ENCODE measurements at places on chromosomes 3 and 15.

DNA sequence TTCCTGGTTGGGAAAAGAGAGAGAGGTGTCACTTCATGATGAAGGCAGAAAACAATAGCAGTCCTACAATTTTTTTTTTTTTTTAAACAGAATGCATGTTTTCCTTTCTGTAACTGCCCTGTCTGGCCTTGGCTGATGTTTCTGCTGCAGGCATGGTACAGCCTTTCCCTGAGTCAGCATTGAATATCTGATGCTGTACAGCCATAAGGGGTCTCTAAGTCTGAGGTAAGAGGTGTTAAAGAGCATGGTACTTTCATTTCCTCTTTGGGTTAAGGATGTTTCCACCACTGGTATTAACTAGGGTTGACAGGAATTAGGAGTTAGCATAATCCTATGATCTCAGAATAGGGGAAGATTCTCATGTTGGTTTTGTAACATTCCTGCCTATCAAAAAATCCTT, 147.4 kb downstream of the CHST2 start:
- no peak for DNase-seq

DNA sequence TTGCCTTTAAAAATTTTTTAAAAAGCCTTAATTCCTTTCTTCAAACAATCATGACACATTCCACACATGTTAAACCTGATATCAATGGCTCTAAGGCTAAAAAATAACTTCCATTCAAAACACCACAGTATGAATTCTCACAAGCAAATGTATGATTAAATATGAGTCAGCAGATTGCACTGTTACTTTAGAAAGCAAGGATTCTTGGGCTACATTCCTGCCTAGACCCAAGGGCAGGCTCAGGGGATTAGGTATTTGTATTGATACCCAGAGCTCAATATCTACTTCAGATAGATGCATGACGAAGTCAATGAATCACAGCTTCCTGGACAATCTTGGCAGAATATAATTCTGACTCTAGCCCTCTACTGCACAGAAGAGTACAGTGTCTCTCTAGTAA, 65.7 kb downstream of the RARB start:
- DNase-seq, result peak; percentile 52

DNA sequence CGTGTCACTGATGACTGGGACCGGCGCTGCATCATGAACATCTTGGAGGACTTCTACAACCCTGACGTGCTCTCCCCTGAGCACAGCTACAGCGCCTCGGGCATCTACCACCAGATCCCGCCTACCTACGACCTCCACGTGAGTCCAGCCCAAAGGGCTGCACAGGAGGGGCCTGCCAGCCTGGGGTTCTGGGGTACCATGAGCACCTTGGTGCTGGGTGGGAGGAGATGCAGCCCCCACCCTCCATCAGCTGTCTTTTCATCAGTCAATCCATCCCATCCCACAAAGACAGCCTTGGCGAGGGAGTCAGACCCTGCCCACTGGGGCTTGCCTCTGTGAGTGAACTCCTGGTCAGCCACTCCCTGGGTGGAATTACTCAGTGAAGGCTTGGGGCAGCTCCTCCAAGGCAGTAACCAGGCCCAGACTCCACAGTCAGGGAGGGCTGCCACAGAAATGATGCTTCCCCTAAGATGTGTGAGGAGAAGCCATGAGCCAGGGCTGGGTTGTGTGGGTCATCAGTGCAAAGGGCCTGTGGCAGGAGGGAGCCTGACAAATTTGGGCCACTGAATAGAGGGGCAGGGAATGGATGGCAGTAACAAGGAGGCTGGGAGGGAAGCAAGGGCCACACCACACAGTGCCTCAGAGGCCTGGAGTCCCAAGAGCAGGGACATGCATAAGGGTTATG, 47.9 kb downstream of the SEMA3G start:
- no peak for DNase-seq

DNA sequence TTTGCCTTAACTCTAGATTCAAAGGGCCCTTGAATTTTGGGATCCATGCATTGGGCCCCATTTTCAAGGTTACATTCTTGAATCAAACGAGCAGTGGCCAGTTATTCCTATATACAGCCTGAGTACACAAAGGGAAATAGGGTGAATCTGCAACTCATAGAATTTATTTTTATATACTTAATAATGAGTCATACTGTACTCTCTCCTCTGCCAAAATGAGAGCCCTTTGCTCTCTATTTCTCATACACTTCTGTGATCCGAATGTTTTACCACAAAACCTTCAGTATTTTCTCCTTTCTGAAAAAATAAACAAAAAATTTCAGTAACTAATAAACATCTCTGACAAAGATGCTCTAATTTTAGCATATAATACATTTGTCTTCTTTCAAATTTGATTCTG, 116.7 kb downstream of the SERPINI1 start:
- no peak for DNase-seq

GRCh38 chr3:82938821-82939328, 1177.4 kb upstream of the GBE1 start:
- no peak for DNase-seq

DNA sequence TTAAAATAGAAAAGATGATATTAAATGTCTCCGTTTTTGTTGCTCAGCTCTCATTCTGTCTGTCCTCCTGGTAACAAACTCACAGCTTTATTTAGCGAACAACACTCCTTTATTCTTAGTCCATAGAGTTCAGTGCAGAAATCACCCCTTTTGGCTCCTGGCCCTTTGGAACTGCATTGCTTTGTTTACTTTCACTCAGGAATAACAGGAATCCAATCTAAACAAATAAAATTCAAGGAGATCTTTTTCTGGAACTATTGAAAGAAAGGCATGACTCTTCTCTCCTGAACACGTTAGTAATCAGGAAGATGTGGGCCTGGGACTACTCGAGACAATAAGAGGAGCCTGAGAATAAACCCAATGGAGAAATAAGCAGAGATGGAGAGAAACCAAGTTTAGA, 409.2 kb downstream of the DIPK2A start:
- no peak for DNase-seq

DNA sequence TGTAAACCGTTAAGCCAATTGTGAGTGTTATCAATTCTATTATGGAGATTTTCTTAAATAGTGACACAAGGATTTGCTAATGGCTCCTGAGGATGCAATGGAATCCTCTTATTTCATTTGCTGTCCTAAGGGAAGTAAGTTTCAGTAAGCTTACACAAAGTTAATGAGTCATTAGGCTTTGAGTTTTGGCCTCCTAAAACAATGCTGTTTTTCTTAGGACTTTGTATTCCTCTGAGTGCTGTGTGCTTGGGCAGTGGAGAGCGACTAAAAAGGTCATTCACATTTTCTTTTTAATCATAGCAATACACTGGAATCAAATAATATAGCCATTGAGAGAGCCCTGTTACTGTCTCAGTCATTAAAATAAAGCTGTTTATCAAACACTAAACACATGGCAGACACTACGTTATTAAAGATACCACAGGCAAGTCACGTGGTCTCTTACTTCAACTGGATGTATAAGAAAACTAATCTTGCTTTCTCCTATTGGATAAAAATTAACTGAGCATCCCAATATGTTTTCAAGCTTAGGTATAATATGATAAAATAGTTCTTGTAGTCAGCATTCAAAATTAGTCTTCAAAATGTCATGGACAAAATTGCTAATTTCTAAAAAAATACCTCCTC, 290.8 kb downstream of the NLGN1 start:
- DNase-seq, result no peak

DNA sequence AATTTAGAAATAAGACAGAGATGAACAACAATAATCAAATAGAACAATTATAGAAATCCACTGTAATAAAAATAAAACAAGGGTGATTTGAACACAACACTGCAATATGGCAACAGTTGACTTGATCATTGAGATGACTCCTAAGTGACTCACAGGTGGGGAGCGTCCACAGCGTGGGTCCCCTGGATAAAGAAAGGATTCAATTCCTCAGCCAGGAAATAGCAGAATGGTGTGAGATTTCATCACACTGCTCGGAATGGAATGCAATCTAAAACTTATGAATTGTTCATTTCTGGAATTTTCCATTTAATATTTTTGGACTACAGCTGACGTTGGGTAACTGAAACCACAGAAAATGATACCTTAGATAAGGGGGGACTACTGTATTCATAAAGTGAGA, 82.0 kb downstream of the CNTN3 start:
- peak; percentile 58 for DNase-seq

GRCh38 chr15:55799291-55800212, 56.6 kb upstream of the PRTG start:
- no peak for DNase-seq

DNA sequence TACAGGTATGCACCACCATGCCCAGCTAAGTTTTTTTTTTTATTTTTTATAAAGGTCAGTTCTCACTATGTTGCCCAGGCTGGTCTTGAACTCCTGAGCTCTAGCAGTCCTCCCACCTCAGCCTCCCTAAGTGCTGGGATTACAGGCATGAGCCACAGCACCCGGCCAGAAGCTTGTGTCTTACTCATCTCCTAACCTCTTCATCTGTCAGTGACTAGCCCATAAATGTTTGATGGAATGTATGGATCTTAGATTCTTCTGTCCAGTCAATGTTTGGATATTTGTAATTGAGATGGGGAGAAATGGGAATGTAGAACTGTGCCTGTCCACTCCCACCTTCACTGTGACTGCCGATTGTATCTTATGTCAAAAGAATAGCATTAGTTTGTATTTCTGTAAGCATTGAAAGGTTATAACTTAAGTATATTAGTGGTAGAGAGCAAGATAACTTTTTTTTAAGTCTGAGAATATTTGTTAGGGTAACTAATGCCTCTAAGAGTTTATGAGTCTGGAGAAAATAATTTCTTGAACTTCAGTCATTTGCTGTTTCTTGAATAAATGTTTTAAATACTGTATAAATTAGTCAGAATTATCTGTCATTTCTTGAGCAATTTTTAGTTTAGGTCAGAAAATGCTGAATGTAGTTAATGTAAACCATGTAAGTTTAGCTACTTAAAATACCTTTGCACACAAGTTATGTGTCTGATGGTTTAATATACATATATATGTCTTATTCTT, 215.3 kb upstream of the CGNL1 start:
- no peak for DNase-seq

DNA sequence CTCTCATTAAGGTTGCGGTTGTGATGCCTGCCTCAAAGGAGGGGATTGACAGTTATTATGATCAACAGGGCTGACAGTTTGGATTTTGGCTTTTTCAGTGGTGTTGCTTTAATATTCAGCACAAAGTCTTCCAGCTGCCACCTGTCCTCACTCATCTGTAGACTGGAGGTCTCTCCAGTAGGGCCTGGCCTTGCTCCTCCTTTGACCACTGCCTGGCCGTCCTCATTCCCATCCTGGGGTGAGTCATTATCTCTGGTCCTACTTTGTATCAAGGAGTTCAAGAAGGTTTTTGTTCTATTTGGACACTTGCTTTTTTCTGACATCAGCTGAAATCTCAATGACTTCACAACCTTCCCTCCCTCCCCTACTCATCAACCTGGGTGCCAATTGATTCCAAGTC, 95.1 kb upstream of the ZPLD1 start:
- no peak for DNase-seq

DNA sequence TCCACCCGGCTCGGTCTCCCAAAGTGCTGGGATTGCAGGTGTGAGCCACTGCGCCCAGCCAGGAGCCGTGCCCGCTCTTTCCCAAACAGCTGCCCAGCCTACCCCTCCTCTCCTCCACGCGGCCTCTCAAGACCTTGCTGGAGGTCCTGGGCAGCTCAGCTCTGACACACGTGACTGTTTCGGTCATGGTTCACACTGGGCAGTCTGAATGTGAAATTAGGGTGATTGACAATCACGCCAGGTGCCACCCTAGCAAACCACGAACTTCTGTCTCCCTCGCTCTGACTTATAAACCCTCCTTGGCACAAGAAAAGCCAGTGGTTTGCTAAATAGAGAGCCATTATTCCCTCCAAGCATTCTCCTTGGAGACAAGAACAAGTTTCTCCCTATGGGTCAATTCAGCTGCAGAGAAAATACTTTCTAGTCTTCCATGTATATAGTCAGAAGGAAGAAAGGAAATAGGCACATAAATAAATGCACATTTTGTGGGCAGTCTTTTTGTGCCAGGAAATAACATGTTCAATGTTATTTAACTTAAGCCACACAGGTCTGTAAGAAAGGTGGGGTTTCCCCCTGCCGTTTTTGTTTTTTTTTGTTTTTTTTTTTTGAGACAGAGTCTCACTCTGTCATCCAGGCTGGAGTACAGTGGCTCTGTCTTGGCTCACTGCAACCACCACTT, 121.9 kb upstream of the MEF2A start:
- no peak for DNase-seq

DNA sequence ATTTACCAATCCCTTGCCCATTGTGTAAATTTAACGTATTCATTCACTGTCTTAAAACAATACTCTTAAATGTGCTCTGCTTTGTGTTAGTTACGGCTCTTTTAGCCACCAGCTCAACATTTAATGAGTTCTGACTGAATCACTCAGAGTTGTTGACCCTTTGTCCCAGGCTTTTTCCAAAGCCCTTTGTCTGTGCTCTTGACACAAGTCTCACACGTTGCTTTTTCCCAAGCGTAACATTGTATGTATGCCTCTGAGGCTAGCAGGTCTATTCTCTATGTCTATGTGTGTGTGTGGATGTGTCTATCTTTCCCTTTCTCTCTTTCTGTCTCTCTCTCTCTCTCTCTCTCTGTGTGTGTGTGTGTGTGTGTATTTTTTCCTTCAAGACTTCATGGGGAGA, 435.4 kb upstream of the GOLIM4 start:
- no peak for DNase-seq

DNA sequence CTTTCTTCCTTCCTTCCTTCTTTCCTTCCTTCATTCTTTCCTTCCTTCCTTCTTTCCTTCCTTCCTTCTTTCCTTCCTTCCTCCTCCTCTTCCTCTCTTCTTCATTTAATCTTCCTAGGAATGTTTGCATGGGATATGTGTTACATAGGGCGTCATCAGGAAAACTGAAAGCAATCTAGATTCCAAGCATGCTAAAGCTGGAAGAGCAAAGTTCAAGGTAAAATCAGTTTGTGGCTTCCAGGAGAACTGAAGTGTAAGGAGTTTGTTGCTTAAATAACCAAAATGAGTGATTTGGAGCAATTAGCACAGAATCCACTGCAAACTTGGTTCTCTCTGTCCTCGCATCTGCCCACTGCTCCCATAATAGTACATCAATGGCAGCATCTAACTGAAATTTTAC, 716.2 kb downstream of the GBE1 start:
- DNase-seq, result no peak

DNA sequence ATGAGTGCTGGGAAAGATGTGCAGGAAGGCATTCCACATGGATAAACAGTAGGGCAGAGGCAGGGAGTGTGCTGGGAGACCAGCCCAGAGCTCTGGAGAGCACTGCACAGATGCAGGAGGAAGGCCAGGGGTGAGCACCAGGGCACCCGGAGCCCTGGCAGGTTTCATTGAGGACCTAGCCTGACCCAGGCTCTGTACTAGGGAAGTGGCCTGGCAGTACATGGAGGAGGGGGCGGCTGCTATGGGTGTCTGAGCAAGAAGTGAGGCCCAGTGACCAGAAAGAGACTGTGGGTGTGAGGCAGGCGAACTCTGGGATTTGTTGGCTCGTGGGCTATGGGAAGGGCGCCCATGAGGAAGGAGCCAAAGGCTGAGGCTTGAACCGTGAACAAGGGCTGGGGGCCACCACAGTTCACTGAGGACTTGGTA, 139.1 kb downstream of the DNAJB8 start:
- DNase-seq, result no peak

GRCh38 chr3:186705882-186706780, 11.0 kb upstream of the KNG1 start:
- no peak for DNase-seq
